ENCODE measurements at places on chromosomes 1 and 21. TPM values are rescaled to one million over a fixed set of nuclear protein-coding genes. Genes with fewer than 3 reads are reported as not detected.

DNA sequence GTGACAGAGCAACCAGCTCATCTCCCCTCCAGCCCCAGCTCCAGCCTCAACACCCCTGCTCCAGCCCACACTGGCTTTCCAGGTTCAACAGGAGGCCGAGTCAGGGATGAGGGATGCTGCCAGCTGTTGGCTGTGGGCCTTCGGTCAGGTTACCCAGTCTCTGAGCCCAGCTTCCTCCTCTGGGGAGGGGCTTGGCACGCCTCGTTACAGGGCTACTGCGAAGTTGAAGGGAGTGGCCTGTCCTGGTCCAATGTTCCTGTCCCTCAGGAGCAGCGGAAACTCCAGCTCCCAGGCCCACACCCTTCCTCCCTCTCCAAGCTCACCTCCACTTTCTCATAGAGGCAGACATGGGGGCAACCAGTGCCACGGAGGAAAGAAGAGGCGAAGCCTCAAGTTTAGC is 15.1 kb upstream of the TAS1R2 start:
- DNase-seq = no peak

DNA sequence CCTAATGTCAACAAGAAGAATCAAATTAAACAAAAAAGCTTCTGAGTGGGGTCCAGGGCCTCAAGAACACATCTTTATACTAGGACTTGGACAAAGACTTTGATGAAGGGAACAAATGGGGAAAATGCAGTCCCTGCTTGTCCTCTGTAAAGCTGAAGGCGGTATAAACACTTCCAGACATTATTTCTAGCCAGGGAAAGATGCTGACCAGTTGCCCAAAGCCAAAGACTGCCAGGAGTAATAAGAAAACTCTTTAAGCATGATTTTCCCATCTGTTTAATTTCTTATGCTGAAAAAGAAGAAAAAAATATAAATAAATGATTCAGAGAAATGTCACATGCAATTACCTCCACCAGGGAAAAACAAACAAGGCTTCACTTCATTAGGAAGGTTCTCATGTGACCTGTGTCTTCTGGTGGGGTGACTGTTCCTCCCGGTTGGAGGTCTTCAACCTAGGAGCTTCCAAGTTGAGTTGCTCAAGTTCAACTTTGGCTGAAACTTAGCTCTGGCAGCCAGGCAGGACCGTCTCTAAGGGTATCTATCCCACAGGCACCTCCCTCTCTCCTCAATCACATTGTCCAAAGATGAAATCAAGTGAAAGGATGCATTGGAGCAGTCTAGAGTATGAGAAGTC is 65.2 kb upstream of the KCNE2 start:
- DNase-seq = no peak

GRCh38 chr1:16617114-16617631 is 3.8 kb upstream of the NBPF1 start:
- DNase-seq = no peak

AXDND1 gene
- total RNA-seq = not detected

Data from hepatocyte (in vitro differentiated cells).